Fibroblast of skin of right biceps (primary cell): ENCODE measurements at places on chromosomes 2 and 18.

DNA sequence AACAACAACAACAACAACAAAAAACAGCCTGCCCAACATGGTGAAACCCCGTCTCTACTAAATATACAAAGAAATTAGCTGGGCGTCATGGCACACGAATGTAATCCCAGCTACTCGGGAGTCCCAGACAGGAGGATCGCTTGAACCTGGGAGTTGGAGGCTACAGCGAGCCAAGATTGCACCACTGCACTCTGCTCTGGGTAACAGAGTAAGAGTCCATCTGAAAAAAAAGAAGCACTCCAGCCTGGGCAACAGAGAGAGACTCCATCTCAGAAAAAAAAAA is 344.1 kb upstream of the PLGLB2 start:
- DNase-seq: no peak

DNA sequence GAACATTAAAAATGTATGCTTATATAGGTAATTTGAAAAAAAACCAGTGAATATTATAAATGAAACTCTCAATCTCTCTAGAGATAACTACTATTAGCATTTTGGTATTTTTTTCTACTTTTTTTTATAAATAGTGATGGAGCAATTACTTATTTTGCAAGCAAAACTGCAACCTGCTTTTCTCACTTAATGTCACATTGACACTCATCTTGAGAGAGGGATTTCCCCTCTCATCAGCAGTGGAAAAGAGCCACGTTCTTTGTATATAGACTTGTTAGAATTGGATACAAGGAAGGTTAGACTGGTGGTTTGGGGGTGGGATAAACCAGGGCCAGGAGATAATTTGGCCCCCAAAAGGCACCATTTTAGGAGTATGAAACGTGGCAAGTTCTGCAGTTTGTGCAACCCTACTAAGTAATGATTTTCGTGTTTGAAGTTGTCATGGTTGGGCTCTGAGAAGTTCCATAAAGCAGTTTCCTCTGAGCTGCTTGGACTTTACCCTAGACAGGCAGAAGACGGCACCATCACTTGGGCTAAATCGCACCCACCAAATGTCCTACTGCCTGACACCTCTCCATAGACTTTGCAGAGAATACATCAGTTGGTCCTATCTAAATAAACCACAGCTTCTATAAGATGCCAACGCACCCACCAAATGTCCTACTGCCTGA is 194.0 kb downstream of the ACTR3 start:
- DNase-seq: no peak

- no peak for DNase-seq
Measured at GRCh38 chr2:64324746-64325410, 129.1 kb upstream of the LGALSL start.

DNA sequence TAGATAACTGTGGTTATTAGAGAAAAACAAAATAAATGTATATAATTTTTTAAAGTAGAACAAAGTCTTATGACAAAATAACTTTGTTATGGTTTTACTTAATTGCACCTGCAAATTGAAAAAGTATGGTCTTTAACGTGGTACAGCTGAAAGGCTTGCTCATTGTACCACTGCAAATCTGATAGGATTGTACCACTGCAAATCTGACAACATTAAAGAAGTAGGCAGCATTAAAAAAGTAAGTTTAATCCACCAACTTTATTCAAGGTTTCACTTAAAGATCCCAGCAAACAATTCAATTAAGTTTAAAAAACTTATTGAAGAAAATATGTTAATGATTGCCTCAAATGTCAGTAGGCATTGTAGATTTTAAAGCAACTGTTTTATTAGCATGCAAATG is 4.7 kb downstream of the SP5 start:
- no peak for DNase-seq

GRCh38 chr2:72006188-72006736 is 141.4 kb downstream of the CYP26B1 start:
- DNase-seq: no peak

GRCh38 chr2:30026091-30027055 is 105.0 kb upstream of the ALK start:
- peak; percentile 48 for DNase-seq

DNA sequence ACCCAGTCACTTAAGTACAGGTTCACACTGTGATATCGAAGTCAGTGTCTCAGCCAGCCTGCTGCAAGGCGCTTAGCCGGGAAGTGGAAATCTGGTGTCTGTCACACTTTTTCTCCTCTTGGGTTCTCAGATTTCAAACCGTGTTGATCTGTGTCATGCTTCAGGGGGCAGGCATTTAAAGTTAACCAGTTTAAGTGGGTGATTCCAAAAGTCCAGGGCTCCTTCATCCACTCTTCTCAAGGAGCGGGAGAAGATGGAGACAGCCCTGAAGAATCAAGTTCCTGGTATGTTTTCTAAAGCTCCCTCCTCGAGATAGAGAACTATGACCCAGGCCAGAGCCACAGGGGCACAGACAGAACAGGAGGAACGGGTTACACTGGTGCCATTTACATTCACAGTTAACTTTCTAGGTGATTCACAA is 331.7 kb downstream of the GBX2 start:
- DNase-seq: no peak

DNA sequence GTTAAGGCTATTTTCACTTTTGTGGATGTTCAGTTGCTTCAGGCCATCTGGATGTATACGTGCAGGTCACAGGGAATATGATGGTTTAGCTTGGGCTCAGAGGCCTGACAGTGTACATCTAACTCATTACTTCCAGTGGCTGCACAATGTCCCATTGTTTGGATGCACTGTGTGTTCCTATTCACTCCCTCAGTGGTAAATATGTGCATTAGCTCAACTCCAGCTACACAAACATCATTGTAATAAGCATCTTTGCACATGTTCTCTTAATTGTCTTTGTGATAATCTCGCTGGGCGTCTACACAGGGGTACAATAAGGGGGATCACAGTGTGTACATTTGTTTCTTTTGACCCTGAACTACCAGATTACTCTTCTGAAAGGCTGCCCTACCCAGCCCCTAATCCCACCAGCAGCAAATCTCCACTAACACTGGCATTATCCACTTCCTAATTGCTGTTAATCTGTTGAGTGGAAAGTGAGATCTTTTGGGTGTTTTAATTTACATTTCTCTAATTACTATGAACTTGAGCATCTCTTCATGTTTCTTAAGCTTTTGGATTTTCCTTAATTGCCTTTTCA is 56.1 kb upstream of the POLE4 start:
- no peak for DNase-seq

DNA sequence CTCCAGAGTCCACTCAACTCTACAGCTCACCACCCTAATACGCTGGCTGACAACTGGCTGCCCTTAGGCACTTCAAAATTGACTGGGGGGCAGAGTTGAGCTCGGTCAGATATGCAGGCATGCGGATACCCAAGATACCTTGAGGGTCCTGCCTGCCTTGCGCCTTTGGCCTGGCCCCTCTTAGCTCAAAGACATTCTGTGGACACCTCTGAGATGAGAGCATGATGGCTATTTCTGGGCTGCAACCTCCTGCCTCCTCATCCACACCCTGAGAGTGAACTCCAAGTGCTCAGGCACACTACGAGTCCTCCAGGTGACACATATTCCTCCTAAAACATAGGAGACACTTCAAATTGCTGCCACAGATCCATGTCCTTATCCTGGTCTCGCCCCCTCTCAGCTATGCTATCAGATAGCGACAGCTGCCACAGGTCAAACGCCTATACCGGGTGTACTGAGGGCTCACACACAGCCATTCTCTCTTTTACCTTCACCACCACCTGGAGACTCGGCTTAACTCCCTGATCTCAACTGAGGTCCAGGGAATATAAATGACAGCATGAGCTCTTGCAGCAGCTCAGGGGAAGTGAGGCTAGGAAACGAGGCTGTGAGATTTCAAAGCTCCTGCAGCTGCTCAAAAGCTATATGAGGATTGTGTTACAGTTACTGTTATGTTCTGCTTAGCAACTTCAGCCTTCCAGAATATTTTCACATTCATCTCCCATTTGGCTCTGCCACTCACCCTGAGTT is 60.5 kb upstream of the TEX51 start:
- DNase-seq: no peak
